Stimulated activated CD8-positive, alpha-beta memory T cell treated with anti-CD3 and anti-CD28 coated beads, Interleukin-15, amount 100 ng/mL, for 24 hours (primary cell): ENCODE measurements at places on chromosomes 1 and 21.

DNA sequence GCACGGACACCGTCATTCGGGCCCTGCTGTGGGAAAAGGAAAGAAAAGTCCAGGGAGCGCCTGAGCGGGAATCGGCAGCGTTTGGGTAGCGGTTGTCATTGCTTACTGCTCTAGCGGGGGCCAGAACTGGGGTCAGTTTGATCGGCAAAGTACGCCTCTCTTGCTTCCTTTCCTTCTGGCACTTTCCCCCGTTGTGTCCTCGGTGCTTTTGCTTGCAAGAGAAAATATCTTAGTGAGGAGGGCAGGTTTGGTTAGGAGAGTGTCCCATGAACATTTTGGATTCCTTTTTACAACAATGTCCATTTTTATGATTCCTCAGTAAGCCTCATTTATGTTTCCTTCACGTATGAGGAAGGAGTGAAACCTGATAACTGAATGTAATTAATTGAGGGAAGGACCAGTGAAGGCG, 670 bp downstream of the ST3GAL3 start:
- no peak for DNase-seq

- DNase-seq: no peak
Measured at GRCh38 chr1:159925719-159926078, 392 bp upstream of the TAGLN2 start.

GRCh38 chr1:198929961-198930599, 291.2 kb downstream of the PTPRC start:
- no peak for DNase-seq

- DNase-seq: no peak
Measured at GRCh38 chr1:73765551-73766233, 432.3 kb downstream of the LRRIQ3 start.

DNA sequence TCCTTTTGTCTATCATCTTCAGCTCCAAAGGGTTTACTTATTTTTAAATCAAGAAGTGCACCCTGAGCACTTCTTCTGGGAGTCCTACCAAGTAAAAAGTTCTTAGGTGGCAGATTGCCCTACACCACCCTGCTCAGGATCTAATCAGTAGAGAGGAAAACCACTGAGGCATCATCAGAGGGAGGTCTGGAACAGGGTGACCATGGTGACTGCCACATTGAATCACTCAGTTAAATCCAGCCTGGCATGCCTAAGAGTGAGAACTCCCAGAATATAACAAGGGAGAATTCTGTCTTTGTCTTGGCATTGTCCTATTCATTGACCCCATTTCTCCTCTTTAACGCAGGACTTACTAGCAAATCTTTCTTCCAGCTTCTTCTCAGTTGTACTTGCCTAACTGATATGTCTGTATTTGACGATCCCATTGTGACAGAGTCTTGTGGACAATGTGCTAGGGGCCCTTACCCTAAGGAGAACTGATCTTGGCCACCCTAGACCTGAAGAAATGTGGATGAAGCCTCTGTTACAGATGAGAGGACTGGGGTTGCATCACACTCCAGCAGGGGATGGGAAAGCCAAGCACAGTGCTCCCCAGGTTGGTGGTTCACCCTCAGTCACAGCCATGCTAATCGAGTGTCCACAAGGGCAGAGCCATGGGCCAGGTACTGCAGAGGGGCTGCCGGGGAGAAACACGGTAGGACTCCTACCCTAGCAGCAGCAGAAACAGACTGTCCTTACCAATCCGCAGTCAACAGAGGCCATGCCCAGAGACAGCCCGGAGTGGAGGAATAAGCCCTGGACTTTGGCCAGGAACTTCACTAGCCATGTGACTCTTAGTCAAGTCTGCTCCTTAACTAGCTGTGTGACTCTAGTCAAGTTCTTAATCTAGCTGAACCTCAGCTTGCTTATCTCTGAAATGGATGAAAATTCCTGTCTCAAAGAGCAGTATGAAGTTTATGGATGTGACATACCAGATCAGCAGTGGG, 15.4 kb downstream of the PKP1 start:
- no peak for DNase-seq
